NCI-H524 treated with DMSO at 0.1 percent for 48 hours (cell line): ENCODE measurements at places on chromosomes 4 and X.

- DNase-seq, result no peak
Measured at GRCh38 chr4:7427831-7428260, 6.9 kb downstream of the PSAPL1 start.

DNA sequence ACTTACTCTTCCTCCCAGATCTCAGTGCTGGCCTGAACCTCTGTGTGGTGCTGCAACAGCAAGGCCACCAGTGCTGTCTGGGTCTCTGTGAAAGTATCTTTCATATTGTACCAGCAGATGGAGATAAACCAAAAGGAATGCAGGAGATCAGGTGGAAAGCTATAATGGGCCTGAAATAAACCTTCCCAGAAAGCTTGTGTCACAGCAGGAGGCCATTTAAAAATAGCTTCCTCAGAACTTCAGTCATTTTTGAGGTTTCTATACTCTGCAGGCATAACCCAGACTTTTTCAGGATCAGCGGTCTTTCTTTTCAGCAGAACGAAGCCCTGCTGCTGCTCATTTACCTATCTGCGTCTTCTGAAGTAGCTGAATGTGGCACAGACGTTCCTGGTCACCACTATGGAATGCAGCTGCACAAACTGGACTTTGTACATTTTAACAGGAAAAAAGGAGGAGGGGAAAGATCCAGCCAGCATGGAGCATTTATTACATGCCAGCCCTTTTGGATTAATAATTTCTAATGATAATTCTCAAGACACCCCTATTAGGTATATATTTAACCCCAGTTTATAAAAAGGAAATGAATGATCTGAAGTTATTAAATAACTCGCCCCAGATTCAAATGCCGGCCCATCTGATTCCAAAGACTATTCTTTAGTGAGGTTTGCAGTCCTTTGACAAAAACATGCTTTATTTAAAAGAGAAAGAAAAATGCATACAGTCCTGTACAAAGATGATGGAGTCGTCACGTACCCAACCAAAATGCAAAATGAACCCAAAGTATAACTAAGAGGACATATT is 119.7 kb downstream of the NFKB1 start:
- no peak for DNase-seq

DNA sequence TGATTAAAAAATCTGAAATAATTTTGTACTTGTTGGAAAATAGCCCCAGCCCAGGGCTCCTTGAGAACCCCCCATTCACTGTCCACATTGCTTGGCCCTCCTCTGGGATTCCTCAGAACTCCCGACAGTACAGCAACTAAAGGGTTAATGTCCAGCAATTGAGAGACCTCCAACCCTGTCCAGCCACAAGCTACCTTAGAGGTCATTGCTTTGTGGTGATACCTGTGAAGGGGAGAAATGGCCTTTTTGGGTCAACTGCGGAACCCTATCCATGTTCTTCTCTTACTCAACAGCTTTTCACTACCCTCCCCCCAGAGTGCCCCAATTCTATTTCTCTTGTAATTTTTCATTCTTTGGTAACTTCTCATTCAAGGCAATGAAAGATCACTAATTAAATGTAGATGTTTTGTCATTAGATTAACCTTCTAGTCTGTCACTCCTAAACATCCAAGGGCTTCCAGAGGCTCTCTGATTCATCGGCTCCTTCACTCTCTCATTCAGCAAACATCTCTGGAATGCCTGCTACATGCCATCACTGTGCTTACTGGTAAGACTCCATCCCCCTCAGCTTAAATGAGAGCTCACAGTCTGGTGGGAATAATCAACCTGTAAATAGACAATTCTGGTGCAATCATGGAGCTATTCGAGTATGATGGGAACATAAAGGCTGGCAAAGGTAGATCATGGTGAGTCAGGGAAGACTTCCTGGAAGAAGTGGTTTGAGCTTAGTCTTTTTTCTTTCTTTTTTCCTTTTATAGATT is 241.4 kb upstream of the PGRMC2 start:
- DNase-seq, result no peak

DNA sequence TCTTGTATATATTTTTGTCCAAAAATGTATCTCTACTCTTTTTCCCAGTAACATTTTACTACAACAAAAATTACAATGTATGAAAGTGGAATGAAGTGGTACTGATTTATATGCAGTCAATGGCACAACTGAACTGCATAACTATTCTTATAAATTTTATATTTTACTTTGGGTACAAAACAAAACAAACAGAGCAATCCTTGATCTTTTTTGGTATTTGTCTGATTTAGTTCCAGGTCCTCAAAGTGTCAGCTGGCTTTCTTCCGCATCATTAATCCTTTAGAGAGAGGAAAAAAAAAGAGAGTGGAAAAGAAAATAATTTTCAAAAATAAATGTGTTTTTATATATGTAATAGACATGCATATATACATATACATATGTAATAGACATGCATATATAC is 252.4 kb upstream of the SLIT2 start:
- no peak for DNase-seq

- no peak for DNase-seq
Measured at GRCh38 chrX:50071494-50071893, 129.3 kb downstream of the AKAP4 start.

DNA sequence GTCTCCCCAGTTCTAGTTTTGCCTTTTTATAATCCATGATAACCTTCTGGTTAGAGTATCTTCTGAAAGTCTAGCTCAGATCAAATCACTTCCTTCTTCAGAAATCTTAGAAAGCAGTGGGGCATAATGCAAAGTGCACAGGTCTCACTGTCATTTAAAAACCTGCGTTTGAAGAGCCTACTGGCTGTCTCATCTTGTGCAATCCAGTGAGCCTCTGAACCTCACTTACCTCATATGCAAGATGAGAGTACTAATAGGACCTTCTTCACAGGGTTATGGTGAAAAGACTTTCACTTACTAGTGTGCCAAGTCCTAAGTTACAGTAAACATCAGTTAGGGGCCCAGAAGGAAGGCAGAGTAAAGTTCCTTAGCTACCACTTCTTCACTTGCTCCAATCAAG is 131.4 kb downstream of the ENOX2 start:
- no peak for DNase-seq
